ENCODE measurements at places on chromosomes 7 and 10.

DNA sequence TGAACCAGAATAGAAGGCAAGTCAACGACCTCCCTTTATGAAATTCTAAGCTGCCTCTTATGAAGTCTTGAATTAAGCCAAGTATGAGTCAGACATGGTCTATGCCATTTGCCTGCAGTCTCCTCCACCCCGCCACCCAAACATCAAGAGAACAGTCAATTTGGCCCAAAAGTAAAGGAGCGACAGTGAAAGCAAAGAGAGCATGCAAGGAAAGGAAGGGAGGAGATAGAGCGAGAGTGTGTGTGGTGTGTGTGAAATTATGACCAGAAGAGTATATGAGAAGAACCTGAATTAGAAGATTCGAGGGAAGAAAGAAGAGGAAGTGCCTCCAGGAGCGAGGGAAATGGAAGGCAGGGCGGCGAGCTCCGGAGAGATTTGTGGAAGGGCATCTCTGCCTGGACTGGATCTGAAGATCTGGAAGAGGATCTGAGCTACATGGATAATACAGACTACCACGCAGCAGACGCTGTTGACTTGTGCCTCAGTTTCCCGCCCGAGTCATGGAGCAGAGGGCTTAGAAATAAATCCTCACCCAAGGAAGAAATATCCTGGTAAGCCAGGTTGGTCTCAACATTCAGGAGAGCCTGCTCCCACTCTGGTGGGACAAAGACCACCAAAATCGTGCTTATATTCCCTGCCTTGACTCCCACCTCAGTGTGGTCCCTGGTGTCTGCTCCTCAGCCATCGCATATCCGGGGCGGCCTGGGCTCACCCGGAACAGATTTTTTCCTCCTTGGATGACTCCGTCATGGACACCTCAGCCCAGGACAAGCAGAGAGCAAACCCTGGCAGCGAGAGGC, 459 bp downstream of the ZDHHC6 start:
- no peak for DNase-seq

DNA sequence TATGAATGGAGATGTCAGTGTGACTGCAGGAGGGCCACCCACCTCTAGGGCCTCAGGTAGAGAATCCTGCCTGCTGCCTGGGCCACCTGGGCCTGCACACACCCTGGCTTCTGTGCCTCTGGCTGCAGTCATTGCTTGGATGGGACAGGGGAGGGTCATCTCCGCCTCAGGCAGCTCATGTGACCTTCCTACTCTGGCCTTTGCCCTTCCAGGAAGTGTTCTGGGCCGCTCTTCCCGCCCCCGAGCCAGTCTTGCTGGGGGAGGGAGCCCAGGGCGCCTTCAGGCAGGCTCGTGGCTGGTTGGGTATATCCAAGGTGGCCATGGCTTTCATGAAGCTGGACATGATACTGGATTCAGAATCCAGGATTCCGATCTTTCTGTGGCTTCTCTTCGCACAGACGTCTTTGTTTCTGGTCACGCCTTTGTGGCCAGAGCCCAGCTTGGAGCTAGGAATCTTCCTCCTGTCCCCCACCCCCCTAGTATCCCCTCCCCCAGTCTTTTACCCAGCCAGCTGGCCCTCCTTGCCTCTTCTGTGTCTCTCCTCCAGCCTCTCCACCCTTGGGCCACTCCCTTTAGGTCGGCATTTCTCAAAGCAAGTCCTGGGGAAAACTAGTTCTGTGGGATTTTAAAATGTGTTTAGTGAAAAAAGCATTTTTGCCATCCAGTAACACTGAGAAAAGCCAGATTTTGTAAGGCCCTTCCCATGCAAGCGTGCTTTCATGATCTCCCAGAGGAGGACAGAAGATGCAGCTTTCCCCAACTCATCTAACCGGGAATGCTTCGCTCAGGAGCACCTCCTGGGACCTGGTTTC, 119.6 kb downstream of the ZMIZ1 start:
- DNase-seq: no peak

DNA sequence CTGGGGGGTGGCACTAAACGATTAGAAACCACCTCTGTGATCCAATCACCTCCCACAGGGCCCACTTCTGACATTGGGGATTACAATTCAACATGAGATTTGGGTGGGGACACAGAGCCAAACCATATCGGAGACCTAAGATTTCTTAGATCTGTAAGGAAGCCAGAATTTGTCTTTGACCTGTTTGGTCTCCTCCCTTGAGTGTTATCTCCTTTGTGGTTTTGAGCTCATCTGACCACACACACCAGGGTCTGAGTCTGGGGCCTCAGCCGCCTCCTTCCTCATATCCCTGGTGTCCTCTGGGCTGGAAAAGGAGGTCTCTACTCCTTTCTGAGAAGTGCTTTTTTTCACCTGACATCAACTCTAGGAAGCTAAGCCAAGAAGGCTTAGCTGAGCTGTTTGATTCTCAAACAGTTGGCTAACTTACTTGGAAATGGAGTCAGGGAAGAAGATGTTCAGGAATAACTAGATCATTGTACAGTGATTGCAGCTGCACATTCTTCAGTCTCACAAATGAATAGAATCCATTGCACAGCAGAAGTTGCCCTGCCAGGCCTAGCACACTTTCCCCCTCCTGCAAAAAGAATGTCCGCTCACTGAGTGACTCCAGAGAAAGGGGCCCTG, 167.4 kb downstream of the ARHGAP21 start:
- no peak for DNase-seq

GRCh38 chr7:156055206-156055822, 243.1 kb upstream of the SHH start:
- no peak for DNase-seq

DNA sequence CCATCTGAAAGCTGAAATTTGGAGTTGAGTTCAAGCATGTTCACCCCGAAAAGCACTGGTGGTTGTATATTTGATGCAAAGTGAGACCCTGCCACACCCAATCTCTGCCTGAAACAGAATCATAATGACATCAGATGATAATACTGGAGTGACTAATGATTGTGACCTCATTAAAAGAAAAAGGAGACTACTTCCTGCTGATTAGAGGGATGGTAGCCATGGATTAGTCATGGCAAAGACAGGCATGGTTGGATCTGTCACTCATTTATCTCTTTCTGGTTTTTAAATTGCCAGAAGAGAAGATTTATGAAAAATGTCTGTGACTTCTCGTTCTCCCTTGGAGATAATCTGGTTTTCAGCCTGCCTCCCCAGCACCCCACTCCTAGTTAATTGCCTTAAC, 101.2 kb downstream of the BAMBI start:
- DNase-seq: no peak

Data from stimulated activated CD4-positive, alpha-beta T cell treated with anti-CD3 and anti-CD28 coated beads, Interleukin-4, amount 100 ng/mL, for 1 hour (primary cell).